H9 (cell line): ENCODE measurements at places on chromosomes 1 and 21. TPM values are rescaled to one million over a fixed set of nuclear protein-coding genes. Genes with fewer than 3 reads are reported as not detected.
A peak's percentile ranks its signal among the peaks of the same experiment; 100 is the strongest.

S100A12 gene
- total RNA-seq: not detected in 2 replicates

CLCA1 gene
- not detected in 2 replicates for total RNA-seq

EXTL1 gene
- 1.0 and 1.1 TPM in 2 replicates for total RNA-seq

MAST2 gene
- 28.8 and 29.7 TPM in 2 replicates for total RNA-seq

TSPEAR gene
- total RNA-seq: 1.2 and 1.3 TPM in 2 replicates

IVL gene
- total RNA-seq: not detected in 2 replicates

KRTAP19-3 gene
- not detected in 2 replicates for total RNA-seq

TMIGD3 gene
- total RNA-seq: not detected in 2 replicates

TESK2 gene
- 6.2 and 7.2 TPM in 2 replicates for total RNA-seq

HSF2BP gene
- total RNA-seq: 1.5 and 1.7 TPM in 2 replicates

UBXN10 gene
- total RNA-seq: 0.59 and 0.90 TPM in 2 replicates

RIPPLY3 gene
- total RNA-seq: 1.7 and 1.9 TPM in 2 replicates

HRNR gene
- not detected in 2 replicates for total RNA-seq

- DNase-seq: no peak
These were observed 1.3 kb downstream of the SIPA1L2 start for GRCh38 chr1:232628335-232629249.

GRCh38 chr21:41960386-41960785, 6.6 kb upstream of the C2CD2 start:
- DNase-seq: no peak

DNA sequence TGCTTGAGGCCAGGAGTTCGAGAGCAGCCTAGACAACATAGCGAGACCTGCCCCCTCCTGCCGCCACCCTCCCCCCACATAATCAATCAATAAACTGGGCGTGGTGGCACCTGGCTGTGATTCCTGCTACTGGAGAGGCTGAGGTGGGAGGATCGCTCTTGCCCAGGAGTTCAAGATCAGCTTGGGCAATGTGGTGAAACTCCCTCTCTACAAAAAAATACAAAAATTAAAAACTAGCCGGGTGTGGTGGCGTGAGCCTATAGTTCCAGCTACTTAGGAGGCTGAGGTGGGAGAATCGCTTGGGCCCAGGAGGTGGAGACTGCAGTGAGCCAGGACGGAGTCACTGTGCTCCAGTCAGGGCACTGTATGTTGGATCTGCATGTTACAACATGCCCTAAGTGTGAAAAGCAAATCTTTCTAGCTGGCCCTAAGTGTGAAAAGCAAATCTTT, 7.0 kb upstream of the MDM4 start:
- no peak for DNase-seq

DNA sequence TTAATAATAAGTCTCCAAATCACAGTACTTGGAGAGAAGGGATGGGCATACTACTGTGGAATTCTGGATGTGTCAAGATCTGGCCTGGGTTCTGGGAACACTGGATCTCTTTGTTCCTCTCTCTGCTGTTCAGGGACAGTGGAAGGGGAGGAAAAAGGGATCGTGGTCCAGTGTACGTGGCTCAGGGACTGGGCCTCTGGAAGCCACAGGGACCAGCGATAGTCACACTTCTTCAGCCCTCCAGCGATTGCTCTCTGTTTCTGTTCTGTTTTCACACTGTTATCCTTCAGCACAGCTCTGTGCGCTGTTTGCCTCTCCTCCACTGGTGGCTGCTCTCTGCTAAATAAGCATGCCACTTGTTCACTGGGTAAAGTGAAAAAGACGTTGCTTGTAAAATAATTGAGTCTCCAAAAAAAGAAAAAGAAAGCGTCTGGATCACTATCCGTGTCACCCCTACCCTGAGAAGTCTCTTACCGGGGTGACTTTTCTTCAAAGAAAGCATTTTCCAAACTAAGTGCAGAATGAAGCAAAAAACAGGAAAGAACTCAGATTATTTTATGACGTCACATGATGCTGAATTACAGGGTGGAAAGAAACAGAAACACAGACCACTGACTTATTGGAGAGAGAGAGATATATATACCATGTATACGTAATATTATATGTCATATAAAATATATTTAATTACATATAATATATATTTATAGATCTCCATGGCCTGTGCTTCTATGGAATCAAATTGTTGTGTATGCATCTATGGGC, 279.4 kb downstream of the RGS7 start:
- DNase-seq: no peak

- no peak for DNase-seq
These were observed 164.8 kb upstream of the COL6A1 start for GRCh38 chr21:45816794-45817193.

GRCh38 chr1:194159941-194160340, 973.5 kb upstream of the B3GALT2 start:
- no peak for DNase-seq

- DNase-seq: no peak
These were observed 345.5 kb downstream of the SMYD3 start for GRCh38 chr1:246161626-246162025.

DNA sequence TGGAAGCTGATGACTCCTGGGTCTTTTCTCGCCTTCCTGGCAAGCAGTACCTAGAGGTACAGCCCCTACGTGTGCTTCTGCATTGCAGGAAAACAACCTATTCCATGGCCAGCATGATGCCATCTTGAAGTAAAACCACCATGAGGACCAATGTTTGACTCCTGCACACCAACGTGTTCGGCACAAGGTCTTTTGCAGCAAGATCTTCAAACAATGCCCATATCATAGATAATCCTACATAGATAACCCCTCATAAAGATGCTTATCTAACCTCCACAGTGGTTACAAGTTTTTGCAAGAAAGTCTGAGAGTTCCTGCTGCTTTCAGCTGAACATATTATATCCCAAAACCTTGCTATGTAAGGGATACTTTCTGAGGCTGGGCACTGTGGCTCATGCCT, 141.1 kb upstream of the MAP1LC3C start:
- DNase-seq: no peak

DNA sequence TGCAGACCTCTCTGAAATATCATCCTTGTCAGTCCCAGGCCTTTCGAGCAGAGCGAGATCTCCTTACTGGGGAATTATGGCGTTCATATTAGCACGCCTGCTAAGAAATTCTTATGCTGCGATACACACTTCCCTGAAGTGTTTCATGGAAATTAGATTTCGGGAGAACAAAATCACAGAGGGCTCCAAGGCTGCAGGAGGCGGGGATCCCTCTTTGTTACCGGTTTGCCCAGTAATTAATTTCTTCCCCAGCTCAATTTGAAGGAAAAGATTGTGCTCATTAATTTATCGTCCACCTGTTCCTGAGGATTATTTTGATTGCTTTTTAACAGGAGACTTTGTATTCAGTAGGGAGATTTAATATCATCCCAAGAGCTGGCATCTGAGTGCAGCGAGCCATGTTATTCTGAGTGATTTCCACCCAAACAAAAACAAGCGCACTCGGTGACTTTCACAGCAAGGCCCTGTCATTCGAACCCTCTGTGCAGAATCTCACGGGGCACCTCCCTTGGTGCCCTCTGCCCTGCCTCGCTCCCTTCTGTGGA, 202.3 kb upstream of the GALNT2 start:
- no peak for DNase-seq

GRCh38 chr21:35135481-35135880, 86.4 kb upstream of the RUNX1 start:
- no peak for DNase-seq

DNA sequence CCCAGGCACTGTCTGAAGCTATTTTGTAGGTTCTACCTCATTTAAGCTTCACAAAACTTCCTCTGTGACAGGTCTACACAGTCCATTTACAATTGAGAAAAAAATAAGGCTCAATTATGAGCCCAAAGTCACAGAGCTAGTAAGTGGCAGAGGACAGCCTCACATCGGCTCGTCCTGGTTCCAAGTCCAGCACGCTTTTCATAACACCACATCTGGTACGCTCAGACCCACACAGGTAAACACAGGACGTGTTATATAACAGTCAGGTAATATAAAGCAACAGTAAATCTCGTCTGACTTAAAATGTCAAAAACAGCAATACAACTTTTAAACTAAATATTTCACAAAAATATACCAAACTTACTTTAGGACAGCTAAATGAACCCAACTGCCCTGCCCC, 13.1 kb downstream of the JAK1 start:
- DNase-seq: no peak

DNA sequence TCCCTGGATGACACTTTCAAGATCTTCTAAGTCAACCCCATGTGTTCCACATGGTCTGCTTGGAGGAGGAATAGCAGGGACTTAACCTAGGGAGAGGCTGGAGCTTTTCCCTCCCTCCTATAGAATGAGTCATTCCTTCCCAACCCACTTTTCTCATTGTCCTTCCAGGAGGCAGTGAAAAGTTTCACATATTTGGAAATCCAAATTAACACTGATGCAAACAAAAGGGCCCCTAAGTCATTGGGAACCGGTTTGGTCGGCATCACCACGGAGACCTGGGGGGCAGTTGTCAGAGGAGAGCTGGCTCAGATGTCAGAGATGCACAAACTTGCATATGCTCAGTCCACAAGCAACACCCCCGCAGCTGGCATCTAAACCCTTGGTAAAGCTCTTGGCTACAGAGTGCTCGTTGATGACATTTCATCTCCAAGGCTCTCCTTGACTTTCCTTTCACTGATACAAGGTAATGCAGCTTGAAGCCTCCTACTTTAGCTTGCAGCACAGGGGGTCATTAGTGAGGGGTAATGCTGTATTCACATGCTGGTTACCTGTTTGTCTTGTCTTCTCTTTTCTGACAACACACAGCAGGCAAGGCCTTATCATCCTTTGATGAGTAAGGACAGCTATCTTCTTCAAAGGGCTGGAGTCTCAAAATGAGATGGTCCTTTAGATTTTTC, 12.3 kb upstream of the LRRC8D start:
- DNase-seq: peak; percentile 55

GRCh38 chr1:219534991-219535390, 77.9 kb downstream of the ZC3H11B start:
- no peak for DNase-seq

DNA sequence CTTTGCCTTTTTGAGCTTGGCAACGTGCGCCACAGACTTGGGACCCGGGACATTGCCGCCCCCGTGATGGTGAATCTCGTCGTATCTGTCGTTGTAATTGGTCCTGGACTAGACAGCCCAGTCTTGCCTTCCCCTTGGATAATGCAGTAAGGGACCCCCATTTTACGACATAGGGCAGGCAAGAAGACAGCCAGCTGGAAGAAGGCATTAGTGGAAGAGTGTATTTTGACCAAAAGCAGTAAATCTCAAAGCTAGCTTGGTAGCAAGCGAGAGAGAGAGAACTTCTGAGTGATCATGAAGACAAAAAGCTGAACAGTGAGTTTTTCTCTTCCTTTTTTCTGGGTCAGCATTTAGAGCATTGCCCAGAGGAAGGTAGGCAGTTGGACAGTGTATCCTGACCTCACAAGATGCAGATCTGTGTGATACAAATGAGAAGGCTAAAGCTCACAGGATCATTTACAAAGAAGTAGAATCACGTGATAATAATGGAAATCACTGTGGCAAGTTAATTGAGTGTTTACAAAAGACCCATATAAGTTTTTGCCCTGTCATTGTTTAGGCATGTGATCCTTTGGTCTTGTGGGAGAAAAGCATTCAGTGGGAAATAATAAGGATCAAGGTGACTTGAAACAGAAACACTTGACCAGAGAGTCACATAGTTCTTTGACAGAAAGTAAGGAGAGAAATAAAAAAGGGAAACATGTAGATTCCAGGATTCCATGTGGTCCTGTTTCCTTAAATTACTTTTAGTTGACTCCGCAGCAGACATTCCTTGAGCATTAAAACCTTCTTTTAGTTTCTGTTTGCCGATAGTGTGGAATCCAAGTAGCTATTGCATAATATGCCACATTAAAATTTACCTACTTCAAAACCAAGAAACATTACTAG, 66.3 kb downstream of the CNST start:
- DNase-seq: no peak

GRCh38 chr21:43590194-43590593, 69.1 kb downstream of the HSF2BP start:
- no peak for DNase-seq

DNA sequence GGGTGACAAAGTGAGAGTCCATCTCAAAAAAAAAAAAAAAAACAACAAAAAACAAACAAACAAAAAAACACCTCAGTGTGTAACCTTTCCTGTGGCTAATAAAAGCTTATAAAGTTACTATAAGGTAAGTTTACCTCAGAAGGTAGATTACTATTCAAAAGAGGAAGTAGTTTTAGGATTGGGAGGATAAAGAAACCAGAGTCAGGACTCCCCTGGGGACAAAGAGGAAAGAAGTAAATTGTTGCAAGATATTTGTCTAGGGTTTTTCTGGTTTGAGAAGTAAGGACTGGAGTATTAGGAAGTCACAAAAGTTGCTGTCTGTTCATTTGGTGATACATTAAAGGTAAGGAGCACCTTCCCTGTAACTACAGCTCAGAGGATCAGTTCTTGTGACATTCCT, 23.8 kb upstream of the CENPF start:
- DNase-seq: no peak

GRCh38 chr1:107895403-107896191, 69.4 kb downstream of the VAV3 start:
- no peak for DNase-seq

GRCh38 chr1:180620581-180620980, 11.2 kb upstream of the XPR1 start:
- no peak for DNase-seq

GRCh38 chr1:27804791-27805190, 25.8 kb upstream of the PPP1R8 start:
- no peak for DNase-seq

DNA sequence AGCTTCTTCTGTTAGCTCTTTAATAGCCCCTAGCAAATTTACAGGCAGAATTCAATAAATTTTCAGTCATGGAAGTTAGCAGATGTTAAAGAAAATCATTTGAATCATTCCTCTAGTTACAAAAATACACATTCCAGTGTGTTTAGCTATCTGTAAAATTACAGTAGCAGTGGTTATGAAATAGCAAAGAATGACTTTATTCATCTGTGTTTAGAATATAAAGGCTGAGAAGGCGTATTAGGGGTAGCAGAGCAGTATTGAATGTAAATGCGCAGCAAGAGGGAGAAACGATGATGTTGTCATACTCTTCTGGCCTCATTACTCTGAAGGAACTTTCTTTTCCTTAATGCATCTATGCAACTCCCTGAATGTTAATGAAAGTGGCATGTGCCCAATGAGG, 106.2 kb upstream of the CYYR1 start:
- DNase-seq: no peak

DNA sequence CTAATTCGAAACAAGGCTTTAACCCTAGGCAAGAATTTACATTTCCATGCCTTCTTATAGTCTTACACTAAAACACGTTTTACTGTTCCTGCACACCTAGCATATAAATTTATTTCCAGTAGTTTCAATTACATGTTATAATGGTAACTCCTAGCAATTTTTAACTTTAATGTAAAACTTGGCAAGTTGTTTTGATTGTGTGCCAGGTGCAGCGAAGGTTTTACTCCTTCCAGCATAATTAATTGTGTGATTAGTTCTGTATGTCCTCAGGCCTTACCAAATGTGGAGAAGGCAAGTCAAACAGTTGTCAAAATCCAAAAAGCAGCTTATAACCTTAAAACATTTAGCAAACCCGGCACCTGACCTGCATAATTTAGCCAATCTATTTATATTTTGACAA, 114.8 kb downstream of the KCNK1 start:
- no peak for DNase-seq
